ENCODE measurements at places on chromosomes 2 and 18.

- no peak for DNase-seq
These were observed 665.5 kb downstream of the NYAP2 start for GRCh38 chr2:226064932-226065570.

GRCh38 chr18:42458226-42458625 is 503.2 kb downstream of the PIK3C3 start:
- DNase-seq, result no peak

- DNase-seq, result no peak
These were observed 66.7 kb upstream of the RTN4 start for GRCh38 chr2:55116966-55117365.

DNA sequence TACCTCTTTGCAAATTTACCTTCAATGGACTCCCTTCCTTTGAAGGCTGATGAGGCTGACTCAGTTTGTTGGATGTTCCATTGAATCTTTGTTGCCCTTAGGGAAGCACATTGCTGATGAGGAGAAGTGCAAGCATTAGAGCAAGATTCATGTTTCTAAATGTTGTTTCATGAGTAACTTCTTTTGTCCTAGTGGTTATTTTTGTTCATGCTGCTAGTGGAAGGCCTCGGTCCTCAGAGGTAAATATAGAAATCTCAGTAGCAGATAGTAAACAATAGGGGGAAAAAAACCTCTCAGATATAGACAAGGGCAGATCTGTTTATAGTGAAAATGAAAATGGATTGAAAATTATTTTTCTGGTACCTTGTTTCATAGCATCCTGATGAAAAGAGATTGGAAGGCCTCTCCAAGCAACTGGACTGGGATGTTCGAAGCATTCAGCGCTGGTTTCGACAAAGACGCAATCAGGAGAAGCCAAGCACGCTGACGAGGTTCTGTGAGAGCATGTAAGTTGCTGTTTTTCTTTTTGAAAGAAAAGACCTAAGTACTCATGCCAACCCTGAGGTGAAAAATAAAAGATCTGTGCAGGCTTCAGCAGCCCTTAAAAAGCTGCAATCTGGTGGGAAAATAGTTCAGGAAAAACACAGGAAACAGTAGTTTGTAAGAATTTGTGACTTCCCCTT is 104.9 kb downstream of the CERS6 start:
- DNase-seq, result no peak

DNA sequence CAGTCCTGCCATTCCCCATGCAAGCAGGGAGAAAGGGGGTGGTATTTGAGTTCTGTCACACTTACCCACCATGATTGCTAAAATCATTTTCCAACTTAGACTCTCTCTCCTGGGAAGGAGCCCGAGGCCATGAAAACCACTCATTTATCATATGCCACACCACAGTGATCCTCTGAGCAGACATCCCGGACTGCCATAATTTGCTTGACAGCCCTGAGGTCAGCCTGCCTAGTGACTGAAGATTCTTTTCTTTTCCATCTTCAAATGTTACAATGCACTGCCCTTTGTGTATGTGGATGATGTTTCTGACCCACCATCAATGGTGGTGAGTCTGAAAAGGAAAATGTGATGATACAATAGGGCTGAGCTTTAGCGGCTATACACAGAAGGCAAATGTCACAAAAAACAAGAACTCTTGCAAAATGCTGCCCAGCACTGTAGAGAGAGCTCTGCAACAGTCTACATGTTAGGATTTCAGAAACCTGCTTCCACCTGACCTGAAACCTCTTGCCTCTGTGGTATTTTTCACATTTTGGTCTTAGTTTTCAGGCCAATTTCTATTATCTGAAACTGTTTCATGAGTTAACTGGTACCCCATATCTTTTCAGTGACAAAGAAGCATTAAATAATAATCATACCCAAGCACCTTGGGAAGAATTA is 272.8 kb downstream of the ZNF385B start:
- DNase-seq, result no peak

GRCh38 chr18:32549248-32550110 is 78.8 kb upstream of the GAREM1 start:
- DNase-seq, result peak; percentile 52

GRCh38 chr2:160471950-160472349 is 21.7 kb downstream of the RBMS1 start:
- no peak for DNase-seq

DNA sequence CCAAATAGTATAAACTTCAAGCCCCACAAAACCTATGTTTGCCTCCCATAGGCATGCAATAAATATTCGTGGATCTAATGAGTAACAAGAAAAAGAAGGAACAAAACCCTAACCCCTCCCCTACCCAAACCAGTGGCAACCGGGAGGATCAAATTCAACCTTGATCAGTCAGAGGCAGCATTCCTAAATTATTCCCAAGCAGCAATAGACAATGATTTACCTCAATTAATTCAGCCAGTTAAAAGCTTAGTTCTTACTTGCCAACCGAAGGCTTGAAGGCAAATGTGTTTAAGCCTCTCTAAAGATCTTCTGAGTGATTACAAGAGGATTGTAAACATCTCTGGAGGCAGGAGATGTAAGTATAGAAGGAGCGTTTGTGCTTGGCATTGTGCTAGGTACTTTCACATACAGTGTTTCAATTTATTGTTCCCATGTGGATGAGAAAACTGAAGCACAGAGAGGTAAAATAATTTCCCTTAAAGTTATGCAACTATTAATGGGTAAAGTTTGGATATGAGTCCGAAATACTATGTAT is 197.7 kb downstream of the MTX2 start:
- DNase-seq, result no peak

GRCh38 chr2:216687646-216688045 is 7.7 kb downstream of the IGFBP5 start:
- DNase-seq, result peak; percentile 27

- no peak for DNase-seq
These were observed 31.1 kb downstream of the RNU4ATAC start for GRCh38 chr2:121561617-121562268.

- peak; percentile 45 for DNase-seq
These were observed 475.0 kb upstream of the POU3F3 start for GRCh38 chr2:104378853-104379374.

GRCh38 chr18:75208155-75208835 is 644 bp downstream of the PTGR3 start:
- DNase-seq, result peak; percentile 17

GRCh38 chr2:98478907-98479306 is 34.2 kb downstream of the INPP4A start:
- DNase-seq, result no peak

DNA sequence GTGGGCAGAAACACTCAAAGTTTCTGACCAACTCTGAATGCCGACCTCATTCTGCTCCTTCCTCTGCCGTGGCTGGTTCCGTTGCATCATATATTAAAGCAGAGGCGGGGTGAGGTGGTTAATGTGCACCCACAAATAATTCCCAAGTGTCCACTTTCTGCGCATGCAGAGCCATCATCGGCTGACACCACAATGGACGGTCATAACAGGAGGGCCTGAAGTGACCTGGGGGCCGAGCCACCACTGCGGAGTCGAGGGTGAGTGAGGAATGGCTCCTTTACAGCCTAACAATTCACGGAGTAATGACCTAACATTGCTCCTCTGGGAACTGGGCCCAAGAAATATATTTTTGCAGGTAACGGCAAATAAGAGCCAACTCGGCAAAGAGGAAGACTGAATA is 32.9 kb upstream of the GLI2 start:
- no peak for DNase-seq

GRCh38 chr18:56702946-56703345 is 51.8 kb downstream of the WDR7 start:
- peak; percentile 10 for DNase-seq

DNA sequence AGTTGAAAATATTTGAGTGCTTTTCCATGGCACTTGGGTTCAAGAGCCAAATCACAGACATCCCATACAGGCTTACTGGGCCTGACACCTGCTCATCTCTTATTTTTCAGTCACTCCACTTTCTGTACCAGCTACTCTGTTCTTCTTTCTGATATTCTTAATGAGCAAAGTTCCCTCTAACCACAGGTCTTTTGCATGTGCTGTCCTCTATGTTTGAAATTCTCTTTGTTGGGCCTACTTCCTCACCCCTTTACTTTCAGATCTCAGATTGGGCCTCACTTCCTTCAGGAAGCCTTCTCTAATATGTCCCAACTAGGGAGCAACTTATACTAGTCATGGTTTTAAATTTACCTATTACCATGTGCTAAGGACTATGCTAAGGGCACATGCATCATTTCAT is 81.8 kb upstream of the RBMS1 start:
- no peak for DNase-seq

- DNase-seq, result no peak
These were observed 30.6 kb downstream of the HS1BP3 start for GRCh38 chr2:20620271-20620681.

DNA sequence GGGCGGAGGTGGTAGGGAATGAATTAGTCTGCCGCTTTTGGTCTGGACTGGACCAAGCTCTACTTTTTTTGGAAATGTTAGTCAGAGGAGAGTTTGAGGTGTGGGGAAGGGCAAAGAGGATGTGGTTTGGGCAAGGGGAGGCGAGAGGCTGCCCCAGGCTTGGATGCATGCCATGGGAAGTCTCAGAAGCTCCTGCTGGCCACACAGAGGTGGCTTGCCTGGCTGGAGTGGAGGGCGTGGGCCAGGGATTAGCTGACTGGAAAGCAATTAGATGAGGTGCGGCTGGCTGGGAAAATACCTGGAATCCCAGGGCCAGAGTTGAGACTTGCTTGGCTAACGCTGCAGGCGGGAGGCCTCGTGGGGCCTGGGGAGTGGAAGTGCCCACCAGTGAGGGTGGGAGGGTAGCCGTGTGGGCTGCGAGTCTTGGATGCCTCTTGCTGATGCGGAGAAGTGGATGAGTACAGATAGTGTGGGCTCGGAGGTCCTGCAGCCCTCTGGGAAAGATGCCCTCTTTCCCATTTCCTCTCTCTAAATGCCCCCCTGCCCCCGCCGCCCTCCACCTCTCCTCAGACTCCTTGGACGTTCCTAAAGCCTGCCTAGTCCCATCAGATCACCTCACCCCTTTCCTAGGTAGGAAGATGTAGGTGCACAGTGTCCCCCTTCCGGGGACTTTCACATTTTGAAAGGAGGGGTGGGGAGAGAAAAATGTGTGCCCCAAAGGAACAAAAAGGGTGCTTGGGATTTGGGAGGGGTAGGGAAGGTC is 117.6 kb downstream of the SMAD7 start:
- no peak for DNase-seq

GRCh38 chr2:9364791-9365497 is 58.4 kb downstream of the ITGB1BP1 start:
- DNase-seq, result no peak

GRCh38 chr2:222864296-222864695 is 3.5 kb downstream of the ACSL3 start:
- DNase-seq, result no peak

GRCh38 chr2:139457873-139458272 is 677.7 kb upstream of the NXPH2 start:
- DNase-seq, result no peak

DNA sequence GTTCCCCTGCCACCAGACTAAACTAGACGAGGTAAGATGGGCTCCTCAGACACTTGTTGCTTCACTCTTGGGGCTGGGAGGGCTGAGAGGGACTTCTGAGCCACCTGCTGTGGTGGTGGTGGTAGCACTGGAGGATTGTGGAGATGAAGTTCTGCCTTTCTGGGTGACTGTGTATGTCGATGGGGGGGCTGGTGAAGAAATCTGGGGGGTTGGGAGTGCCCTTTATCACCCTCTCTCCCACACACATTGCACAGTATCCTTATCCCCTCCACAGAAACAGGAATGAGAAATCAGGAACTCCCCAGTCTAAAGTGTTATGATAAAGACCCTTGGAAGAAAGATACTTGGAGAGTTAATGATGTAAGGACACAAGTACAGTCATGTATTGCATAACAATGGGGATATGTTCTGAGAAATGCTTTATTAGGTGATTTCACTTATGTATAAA is 38.5 kb downstream of the HK2 start:
- DNase-seq, result no peak

- DNase-seq, result no peak
These were observed 30.7 kb downstream of the FBXO15 start for GRCh38 chr18:74116633-74117554.

GRCh38 chr2:219551441-219552381 is 7.9 kb downstream of the TMEM198 start:
- peak; percentile 22 for DNase-seq

DNA sequence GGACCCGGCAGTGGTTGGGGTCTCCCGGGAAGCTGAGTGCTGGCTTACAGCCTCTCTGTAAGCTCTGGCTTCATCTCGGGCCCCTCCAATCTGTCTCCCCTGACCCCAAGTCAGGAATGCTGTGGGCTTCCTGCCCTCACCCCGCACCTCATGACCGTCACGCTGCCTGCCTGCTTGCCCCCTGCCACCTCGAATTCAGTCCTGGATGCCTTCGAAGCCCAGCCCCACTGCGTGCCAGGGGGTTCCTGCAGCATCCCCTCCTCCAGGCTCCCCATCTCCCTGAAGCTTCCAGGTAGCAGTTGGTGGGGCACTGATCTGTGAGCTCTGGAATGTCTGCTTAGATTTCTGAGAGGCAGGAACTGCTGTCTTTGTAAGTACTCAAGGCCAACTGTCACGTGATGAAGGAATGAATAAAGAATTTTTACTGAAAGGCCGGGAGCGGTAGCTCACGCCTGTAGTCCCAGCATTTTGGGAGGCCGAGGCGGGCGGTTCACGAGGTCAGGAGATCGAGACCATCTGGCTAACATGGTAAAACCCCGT is 6.5 kb downstream of the CLHC1 start:
- no peak for DNase-seq

DNA sequence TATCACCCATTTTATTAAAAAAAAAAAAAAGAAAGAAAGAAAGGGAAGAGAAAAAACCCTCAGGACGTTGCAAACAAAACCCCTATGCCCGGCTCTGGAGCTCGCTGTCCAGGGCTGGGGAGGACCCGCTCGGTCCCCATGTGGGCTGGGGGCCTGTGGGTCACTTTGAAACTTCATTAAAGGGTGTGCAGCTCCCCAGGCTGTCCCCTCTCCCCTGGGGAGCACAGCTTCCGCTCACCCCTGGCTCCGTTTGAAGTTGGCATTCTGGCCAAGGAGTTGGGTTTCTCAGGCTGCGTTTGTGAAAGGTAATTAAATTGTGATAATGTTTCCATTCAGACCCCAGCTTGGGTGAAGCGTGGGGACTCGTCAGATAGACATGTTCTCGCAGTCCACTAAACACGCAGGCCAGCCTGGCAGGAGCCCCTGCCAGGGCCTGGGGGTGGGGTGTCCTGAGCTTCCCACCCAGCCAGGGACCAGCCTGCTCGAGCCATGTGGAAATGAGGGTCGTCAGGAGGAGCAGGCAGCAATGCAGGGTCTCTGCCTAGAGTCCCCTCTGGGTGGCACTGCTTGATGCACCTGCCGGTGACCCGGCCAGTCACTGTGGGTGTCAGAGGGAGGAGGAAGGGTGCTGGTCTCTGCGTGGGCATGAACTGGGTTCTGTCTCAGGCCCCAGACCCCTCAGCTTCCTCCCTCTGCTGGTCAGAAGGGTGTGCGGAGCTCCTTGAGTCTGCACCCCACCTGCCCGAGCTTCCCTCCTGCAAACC is 166.2 kb downstream of the INHBB start:
- DNase-seq, result no peak

GRCh38 chr18:44733754-44734465 is 53.2 kb downstream of the SETBP1 start:
- DNase-seq, result no peak

DNA sequence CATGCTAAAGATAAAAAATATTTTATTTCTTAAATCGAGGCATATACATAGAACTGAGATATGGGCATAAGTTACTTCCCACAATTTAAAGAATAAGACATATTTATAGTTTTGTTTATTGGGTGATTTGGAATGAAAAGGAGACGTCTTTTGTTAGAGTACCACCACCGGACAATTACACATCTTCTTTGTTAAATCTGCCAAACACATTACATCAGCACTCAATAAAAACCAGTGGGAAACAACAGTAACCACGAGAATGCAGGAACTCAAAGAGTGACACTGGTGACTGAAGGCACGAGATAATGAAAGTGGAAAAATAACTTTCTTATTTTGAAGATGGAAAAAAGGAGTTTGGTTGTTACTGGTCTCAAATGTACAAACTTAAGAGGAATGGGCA is 92.6 kb upstream of the TFCP2L1 start:
- no peak for DNase-seq
